Prostate gland (tissue), 2 donors: ENCODE measurements at places on chromosomes 7 and 10. TPM values are rescaled to one million over a fixed set of nuclear protein-coding genes. Genes with fewer than 3 reads are reported as not detected.

DNA sequence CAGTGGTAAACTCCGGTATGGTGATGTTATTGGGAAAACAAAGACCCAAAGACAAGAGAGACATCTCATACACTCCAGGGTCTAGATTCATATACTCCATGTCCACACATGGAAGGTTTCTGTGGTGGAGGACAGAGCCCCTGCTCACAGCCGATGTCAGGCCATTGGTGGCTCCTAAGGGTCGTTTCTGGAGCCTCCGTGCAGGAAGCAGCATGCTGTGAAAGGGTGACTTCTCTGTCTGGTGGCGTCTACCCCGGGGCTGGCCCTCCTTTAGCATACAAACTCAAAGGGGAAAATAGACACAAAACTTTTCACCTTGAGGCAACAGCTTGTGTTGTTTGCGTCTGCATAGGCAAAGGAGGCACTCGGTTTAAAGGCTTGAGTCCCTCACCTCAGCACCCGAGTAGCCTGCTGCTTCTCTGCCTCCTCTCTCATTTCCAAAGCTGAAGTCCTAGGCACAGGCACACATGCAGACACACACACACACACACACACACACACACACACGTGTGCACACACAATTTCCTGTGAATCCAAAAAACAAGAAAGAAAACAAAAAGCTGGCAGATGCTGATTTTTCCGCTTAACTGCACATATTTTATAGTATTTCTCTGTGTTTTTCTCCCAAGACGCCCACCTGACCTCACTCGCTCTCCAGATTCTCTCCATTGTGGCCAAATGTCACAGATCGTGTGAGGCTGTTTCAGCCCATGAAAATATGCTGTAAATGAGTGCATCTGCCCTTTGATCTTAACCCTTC is 601.4 kb upstream of the MGMT start:
- DNase-seq: no peak

- DNase-seq: peak; percentile 75
Observed at GRCh38 chr10:23994459-23995046, 214.4 kb upstream of the KIAA1217 start.

The LRIT1 gene
- total RNA-seq: not detected

GRCh38 chr10:27743877-27744801 is 1.5 kb downstream of the MKX start:
- DNase-seq: peak; percentile 6

- no peak for DNase-seq
Observed at GRCh38 chr7:1358376-1359050, 100.8 kb downstream of the MICALL2 start.

DNA sequence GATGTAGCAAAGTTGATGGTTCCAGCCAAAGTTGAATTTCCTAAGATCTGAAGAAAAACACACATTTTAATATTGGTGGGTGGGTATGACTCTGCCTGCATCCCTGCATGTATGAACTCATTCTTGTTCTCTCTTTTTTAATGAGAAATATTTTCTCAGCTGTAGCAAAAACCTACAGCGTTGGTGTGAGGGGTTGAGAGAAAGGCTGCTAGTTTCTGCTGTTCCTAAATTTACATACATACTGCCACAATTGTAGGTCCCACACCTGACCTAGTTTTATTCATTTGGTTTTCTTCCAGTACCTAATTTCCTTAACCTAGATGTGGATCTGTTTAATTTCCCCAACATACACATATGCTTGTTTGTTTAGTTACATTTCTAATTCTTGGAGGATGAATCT is 4.6 kb downstream of the AGFG2 start:
- no peak for DNase-seq

DNA sequence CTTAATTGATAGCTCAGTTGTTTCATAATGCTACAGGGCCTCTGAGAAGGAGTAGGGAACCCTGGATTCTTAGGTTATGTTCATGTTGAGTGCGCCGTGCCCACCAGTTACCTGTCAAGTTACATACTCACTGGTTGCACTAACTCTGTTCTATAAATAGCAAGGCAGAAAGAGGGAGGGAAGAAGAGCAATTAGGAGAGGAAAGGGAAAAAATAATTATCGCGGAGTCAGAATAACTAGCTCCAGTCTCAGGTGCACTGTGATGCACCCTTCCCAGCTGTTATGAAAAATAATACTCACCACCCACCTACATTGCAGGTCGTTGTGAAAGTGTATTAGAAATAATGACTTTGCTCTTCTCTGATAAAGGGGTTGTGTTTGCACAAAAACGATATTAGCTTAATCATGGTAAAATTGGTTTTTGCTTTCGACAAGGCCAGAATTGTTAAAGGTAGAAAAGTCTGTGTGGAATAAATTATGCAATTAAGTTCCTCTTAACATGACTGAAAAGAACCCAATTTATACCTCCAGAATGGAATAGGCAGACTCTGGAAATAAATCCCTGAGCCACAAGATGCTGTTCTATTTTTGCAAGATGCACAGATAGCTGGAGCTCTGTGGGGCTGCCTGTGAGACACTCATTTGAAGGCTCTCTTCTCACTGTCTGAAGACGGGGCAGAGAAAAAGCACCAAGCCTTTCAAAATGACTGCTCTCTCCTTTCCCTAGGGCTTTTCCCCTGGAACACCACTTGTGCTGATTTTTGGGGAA is 137.6 kb upstream of the PITRM1 start:
- no peak for DNase-seq

GRCh38 chr10:49114718-49115014 is 656 bp downstream of the VSTM4 start:
- no peak for DNase-seq

- no peak for DNase-seq
Observed at GRCh38 chr10:59126991-59127390, 49.5 kb upstream of the PHYHIPL start.

- no peak for DNase-seq
Observed at GRCh38 chr10:47027784-47028260, 116.6 kb downstream of the PTPN20 start.

The NEUROG3 gene
- not detected for total RNA-seq

- DNase-seq: no peak
Observed at GRCh38 chr10:90936276-90936659, 15.4 kb upstream of the ANKRD1 start.

DNA sequence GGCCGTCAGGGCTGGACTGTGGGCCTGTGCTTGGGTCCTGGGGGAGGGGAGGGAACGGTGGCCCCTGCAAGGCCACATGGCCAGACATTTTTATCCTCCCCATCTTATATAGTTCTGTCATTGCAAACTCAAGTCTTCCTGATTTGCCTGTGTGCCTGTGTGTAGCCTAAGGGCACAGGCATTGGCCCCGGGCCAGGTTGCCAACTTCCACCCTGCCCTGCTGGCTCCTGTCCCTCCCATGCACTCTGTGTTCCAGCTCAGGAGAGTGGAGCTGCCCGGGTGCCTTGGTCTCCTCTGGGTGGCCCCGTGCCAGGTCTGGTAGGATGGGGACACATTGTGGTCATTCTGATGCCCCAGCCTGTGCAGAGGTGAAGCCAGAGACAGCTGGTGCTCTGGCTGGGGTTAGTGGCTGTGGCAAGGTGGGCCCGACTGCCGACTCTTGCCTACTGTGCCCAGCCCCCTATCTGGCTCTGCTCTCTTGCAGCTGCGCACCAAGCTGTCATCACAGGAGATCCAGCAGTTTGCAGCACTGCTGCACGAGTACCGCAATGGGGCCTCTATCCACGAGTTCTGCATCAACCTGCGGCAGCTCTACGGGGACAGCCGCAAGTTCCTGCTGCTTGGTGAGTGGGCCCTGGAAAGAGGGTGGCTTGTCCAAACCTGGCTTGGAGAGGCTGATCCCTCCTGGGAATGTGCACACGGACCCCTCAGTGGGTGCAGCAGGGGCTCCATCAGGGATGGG is 14.8 kb downstream of the NACAD start:
- DNase-seq: peak; percentile 26

The C10orf71 gene
- 0.82 TPM for total RNA-seq

DNA sequence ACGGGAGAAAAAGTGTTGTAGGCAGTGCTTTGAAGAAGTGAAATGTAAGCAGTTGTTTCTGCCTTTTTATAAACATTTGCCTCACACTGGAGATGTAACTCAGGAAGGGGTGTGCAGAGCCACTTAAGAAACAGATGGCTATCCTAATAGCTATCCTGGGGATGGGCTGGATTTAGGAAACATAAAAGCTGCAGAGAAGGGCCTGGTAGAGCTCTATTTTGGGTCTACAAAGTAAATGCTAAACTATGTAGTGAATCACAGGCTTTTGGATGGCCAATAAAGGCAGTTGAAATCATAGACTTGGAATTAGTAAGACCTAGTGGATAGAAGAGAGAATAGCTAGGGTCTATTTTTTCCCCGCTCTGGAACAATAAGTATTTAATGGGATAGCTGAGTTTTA is 79.9 kb upstream of the AGR3 start:
- no peak for DNase-seq

DNA sequence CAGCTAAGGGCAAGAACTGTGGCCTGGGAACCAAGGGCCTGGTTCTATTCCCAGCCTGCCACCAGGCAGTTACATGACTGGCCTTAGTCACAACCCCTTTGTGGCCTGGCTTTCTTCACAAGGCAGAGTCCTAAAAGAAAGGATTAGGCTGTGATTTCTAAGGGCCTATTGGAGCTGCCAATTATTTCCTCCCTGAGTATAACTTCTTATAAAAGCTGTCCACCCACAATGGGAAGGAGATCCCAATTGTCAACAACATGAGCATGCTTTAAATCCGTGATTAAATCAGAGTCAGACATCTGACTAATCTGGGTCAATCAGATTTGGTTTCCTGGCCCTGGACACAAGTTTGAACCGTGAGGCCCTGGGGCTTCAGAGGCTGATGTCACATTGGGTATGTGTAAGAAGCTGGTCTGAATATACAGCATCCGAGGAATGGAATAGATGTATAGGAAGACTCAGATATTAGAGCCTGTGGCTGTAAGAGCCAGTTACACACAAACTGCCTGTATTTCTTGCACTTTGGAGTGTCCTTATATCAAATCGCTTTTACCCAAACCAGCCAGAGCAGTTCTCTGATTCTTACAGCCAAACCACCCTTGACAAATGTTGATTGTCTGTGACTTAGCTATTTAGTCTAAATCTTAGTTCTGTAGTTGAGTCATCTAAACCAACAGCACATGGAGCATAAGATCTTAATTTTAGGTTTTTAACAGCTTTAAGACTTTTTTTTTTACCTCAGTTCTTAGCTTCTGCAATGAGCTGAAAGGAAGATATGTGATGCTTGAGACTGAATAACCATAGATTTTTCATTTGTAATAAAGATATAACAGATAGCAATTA is 61.3 kb downstream of the ABCB4 start:
- DNase-seq: no peak

DNA sequence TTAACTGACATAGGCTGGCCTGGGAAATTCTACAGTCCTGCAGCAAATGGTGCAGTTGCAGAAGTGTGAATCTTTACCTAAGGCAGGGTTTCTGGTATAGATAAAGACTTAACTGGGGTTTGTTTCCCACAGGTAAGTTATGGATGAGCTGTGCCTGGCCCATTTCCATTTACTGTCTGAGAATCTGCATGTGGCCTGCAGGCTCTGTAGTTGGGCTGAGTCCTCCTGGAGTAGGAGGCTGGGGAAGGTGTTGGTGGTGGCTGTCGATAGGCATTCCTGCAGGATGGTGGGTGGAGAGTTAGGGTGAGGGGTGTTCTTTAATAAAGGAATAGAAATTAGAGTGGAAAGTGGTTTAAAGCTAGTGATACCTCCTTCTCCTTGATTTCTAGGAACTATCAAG is 193.5 kb downstream of the AUTS2 start:
- no peak for DNase-seq

GRCh38 chr10:110437351-110437605 is 60.4 kb upstream of the DUSP5 start:
- no peak for DNase-seq
